Kidney epithelial cell (primary cell): ENCODE measurements at places on chromosomes 3 and 15. TPM values are rescaled to one million over a fixed set of nuclear protein-coding genes. Genes with fewer than 3 reads are reported as not detected.

The STRC gene
- total RNA-seq: under 0.01 and 0.21 TPM in 2 replicates

The ZBTB11 gene
- 16.9 and 18.3 TPM in 2 replicates for total RNA-seq

The FGD5 gene
- 1.1 and 1.4 TPM in 2 replicates for total RNA-seq

The RTP1 gene
- total RNA-seq: not detected in 2 replicates

The SV2B gene
- 1.8 and 3.3 TPM in 2 replicates for total RNA-seq

The AGBL1 gene
- not detected in 2 replicates for total RNA-seq

The NBEAL2 gene
- total RNA-seq: 37.5 and 53.7 TPM in 2 replicates

The GOLGA6D gene
- not detected in 2 replicates for total RNA-seq

The CD276 gene
- 153 and 166 TPM in 2 replicates for total RNA-seq

The CLEC3B gene
- total RNA-seq: not detected in 2 replicates

The PLA2G4E gene
- total RNA-seq: not detected in 2 replicates

The LRRC2 gene
- total RNA-seq: 0.29 TPM in 1 of 2 replicates, not detected in the other

The IL17RE gene
- total RNA-seq: 2.8 and 3.6 TPM in 2 replicates

The CYP8B1 gene
- total RNA-seq: not detected in 2 replicates

The ANKUB1 gene
- total RNA-seq: not detected in 2 replicates

The MYD88 gene
- total RNA-seq: 36.5 and 71.2 TPM in 2 replicates

The HTR3E gene
- total RNA-seq: not detected in 2 replicates

The ALDH1A2 gene
- 23.8 and 29.7 TPM in 2 replicates for total RNA-seq

The TRPC1 gene
- 5.6 and 10.3 TPM in 2 replicates for total RNA-seq

The LSAMP gene
- 10.2 and 12.2 TPM in 2 replicates for total RNA-seq

The GRAMD2A gene
- 0.89 and 2.4 TPM in 2 replicates for total RNA-seq

The GOLGA8J gene
- total RNA-seq: not detected in 2 replicates

The TRPM7 gene
- 30.7 and 31.2 TPM in 2 replicates for total RNA-seq

The GP5 gene
- 0.07 and 0.42 TPM in 2 replicates for total RNA-seq

The DMXL2 gene
- total RNA-seq: 14.2 and 31.7 TPM in 2 replicates

The LMAN1L gene
- total RNA-seq: not detected in 2 replicates

The PRR20G gene
- total RNA-seq: 0.75 TPM in 1 of 2 replicates, not detected in the other

The CAMP gene
- total RNA-seq: not detected in 2 replicates

The KIAA1143 gene
- 18.8 and 20.6 TPM in 2 replicates for total RNA-seq

The C3orf85 gene
- total RNA-seq: not detected in 2 replicates

The CIP2A gene
- 7.5 and 8.2 TPM in 2 replicates for total RNA-seq

The PPP2R3A gene
- total RNA-seq: 14.3 and 15.1 TPM in 2 replicates
